ENCODE measurements at places on chromosomes 2 and 18.

DNA sequence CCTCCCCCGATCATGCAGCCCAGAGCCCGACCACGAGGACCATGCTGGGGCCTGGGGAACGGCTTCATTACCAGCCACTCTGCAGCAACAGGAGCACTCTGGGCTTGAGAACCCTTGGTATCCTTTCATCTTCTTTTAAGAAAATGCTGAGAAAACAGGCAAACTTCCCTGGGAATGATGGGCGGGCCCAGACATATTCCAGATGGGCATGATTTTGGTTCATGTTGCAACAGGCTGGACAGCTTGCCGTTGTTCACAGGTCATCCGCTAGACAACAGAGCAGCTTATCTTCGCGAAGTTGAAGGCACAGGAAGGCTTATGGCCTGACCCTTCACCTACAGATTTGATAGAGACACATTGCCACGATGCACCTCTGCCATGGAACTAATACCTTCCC, 121.0 kb downstream of the KLHL29 start:
- DNase-seq = no peak

DNA sequence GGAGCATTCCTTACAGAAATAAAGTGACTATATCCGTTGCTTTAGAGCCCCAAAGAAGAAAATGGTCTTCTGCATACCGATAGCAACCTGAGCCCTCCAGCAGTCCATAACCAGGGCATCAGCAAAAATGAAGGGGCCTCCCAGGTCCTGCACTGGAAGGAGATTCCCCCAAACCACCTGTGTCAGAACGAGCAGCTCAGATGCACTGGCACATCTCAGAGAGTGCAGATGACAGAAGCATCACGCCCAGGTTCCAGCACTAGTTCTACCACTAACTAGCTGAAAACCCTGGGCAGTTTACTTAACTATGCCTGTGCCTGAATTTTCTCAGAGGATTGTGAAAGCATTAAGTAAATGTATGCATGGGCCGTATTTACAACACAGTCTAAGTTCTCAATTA, 466.7 kb upstream of the MYT1L start:
- no peak for DNase-seq

GRCh38 chr2:15691586-15692310, 100.1 kb downstream of the DDX1 start:
- no peak for DNase-seq

DNA sequence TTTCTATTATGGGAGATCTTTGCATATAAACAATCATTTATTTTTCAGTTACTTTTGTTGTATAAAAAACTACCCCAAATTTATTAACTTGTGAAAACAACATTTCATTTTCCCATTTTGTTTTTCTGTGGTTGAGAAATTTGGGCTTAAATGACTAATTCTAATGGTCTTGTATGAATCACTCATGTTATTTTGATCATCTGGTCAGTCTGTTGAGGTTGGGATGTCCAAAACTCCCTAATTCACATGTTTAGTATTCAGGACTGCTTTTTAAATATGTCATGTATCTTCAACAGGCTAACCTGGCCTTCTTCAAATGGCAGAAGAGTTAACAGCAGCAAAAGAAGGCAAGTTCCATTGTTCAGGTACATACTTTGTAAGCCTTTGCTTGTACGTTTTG, 788.1 kb downstream of the TRIB2 start:
- DNase-seq = no peak

- DNase-seq = no peak
These were observed 113.7 kb downstream of the PRKCE start for GRCh38 chr2:45765007-45765727.

DNA sequence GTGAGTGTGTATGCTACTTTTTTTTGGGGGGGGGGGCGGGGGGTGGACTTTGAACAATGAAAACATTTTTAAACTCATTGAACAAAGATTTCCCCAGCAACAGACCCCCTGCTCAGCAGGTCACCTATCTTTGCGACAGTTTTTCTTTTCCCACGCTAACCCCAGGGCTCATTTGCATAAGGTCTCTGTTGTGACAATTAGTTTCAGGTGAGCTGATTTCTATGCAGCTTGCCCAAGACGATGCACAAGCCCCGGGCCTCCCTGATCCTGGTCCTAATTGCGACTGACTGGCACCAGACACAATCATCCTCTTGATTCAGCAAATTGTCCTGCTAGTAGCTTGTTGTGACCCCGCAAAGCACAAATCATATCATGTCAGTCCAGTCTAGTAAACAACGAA, 40.3 kb downstream of the ZEB2 start:
- no peak for DNase-seq

All from gastrocnemius medialis (tissue), 4 donors.